ENCODE measurements at places on chromosomes 2 and 18.
A peak's percentile ranks its signal among the peaks of the same experiment; 100 is the strongest.

DNA sequence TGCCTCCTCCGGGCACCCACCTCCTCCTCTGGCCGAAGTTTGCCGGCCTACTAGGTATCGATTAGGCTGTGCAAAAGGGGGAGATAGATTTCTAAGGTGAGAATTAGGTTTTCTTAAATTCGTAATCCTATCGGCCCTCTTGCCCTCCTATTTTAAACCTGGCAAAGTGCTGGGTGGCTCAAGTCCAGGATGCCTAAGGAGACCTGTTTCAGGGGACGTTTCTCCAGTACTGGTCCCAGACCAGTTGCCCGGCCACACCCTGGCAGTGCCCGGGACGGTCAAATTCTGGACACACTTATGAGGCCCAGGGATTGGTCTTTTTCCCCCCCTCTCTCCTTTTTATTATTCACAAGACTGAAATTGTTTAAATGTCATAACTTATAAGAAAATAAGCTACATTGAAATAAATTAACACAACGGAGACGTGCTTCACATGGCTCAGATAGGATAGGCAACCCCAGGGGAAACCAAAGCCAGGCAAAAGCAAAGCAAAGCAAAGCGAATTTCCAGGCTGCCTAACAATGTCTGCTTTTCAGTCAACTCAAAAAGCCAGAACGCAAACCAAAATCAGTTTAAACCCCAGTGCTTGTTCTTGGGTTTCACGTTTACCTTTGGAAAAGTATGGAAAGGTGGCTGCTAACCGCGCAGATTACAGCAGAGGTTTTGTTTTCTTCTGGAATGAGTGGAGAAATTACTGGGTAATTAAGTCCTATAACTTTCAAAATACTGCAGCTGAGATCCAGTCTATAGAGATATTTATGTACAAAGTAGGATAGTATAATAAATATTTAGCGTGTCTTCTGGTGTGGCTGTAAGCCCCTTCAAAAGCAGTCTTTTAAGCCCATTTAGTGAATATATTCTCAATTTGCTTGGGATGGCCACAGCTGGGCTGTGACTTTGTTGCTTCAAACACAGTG is 3.0 kb downstream of the GBX2 start:
- no peak for DNase-seq

DNA sequence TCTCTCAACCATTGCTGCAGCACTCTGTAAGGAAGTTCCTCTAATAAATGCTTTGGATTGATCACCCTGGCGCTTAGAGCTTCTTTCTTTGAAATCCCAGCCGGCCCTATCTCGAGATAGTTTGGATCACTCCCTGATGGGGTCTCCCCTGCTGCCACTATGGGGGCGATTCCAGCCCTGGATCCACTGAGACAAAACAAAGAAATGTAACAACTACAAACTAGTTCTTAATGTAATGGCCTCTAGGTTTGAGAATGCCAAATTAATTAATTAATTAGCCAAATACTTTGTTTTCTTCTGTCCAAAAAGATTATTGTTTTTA is 15.2 kb downstream of the SRSF7 start:
- no peak for DNase-seq

- no peak for DNase-seq
Measured at GRCh38 chr2:162416446-162416845, 72.5 kb downstream of the GCA start.

- DNase-seq = no peak
Measured at GRCh38 chr18:23683671-23684070, 5.6 kb upstream of the LAMA3 start.

DNA sequence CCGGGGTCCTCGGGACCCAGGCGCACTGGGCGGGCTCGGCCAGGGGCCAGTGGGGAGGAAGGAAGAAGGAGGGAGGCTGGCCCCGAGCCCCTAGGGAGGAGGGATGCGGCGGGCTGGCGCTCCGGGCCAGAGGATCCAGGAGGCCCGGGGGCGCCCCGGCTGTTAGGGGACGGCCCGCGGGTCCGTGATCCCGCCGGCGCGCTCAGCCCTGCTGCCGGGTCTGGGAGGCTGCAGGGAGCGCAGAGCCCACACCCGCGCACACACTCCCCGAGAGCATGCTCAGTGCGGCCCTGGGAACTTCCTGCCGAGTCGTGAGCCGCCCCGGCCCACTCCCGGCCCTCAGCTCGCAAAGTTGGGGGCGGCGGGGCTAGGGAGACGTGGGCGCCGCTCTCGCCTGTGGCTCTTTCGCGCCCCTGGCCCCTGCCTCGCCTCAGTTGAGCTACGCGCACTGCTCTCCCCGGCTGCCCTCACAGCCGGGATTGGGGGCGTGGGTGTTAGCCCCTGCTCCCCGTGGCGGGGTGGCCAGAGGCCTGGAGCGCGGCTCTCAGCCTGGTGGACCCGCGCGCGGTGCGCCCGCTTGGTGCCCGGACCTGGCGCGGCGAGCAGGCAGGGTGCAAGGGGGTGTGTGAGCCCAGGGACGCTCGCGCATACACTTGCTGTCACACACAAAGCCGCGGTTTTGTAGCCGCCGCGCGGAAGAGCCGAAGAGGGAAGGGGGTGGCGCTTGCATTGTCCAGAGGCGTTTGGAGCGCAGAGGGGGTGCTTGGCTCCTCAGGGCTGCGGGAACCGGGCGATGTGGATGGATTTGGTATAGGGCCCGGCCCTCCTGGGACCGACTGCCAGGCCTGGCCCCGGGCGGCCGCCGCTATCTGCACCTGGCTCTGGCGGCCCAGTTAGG is 132.9 kb upstream of the MGAT5 start:
- DNase-seq = peak; percentile 52

DNA sequence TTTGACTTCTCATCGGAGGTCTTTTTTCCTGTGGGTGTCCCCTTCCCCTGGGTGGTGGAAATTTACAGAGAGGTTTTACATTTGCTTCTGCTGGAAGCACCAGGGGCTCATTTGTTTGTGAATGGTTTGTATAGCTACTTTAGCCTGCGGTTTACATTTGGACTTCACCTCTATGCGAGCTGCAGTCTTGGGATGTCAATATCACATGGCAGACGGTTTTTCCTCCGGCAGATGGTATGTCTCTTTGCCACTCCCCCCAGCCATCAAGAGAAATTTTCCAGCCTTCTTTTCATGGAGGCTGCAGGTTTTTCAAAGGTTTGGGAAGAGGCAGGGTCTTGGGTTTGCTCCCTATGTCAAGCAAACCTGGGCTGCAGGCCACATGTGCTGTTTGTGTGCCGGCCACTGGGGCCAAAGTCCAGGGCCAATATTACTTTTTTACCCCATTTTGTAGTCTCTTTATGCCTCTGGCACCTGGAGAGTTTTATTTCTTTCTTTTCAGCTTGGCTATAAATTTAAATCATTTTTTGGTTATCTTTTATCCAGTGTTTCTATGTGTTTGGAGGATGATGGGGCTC is 23.9 kb upstream of the BOD1L2 start:
- DNase-seq = peak; percentile 11

DNA sequence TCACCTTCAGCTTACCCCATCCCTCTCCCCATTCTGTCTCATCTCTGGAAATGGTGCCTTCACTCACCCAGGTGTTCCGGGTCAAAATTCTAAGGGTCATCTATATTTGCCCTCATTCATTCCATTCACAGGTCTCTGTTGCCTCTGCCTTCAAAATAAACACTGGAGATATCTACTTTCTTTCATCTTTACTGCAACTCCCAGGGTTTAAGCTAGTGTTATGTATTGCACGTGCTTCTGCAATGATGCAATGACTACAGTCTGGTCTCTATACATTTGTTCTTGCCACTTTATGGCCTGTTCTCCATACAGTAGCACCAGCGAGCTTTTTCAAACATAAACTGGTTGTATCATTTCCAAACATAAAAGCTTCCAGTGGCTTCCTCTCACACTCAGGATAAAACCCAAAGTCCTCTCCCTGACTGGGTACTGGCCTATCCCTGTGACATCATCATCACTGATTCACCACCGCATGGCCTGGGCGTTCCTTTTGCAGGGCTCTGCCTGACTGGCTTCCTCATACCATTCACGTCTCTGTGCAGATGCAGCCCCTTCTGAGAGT is 14.3 kb downstream of the DSG2 start:
- no peak for DNase-seq

GRCh38 chr18:73947180-73947921 is 200.3 kb downstream of the FBXO15 start:
- no peak for DNase-seq

DNA sequence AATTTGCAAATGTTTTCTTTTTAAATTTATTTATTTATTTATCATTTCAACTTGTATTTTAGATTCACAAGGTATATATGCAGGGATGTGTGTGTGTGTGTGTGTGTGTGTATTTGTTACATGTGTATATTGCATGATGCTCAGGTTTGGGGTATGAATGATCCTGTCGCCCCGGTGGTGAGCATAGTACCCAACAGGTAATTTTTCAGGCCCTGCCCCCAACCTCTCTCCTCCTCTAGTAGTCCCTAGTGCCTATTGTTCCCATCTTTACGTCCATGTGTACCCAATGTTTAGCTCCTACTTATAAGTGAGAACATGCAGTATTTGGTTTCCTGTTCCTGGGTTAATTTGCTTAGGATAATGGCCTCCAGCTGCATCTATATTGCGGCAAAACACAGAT is 33.0 kb upstream of the KIF5C start:
- no peak for DNase-seq

DNA sequence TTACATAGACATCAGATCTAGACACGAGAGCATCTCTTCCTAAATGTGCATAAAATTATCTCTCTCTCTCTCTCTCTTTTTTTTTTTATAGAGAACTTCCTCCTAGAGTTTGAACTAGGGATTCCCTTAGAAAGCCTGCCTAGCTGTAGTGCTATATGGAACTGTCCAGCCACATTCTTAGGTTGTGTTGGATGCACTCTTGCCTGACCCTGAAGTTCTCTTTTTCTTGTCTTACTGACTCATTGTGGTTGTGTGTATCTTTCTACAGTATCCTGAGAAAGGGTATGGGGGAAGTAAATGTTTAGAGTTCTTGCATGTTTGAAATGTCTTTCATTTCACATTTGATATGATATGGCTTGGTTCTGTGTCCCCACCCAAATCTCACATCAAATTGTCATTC is 368.2 kb downstream of the CDH2 start:
- no peak for DNase-seq
